ENCODE measurements at places on chromosomes 12 and 14.
A peak's percentile ranks its signal among the peaks of the same experiment; 100 is the strongest.

DNA sequence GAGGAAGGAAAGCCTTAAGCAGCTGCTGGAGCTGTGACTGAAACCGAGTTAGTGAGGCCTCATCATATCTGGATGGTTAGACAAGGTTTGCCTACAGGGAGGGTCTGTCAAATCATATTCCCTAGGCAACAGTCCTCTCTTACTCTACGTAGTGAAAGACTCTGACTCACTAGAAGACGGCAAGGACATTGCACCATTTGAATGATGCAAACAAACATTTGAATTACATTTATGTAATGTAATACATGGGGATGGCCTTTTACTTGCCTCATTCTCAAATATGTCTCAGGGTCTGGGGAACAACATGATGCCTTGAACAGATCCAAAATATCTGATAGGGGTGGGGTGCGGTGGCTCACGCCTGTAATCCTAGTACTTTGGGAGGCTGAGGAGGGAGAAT is 29.8 kb upstream of the STRAP start:
- no peak for DNase-seq

DNA sequence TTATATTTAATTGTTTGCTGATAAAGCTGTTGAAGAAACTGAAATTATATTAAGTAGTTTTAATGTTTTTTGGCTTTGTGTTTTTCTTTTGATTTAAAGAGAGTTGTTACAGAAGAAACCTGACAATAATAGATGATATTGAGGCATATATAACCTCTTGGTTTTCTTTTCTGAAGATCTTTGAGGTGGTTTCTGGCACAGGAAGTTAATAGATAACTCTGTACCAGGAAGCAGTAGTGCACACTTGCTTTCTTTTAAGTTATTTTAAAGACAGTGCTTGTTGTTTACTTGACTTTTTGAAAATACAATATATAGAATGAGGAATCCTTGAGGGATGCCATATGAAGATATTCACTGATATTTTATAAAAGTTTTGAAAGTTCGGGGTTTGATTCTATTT is 209.0 kb upstream of the FBXO33 start:
- no peak for DNase-seq

- no peak for DNase-seq
Measured at GRCh38 chr12:39804898-39805297, 185.3 kb upstream of the ABCD2 start.

DNA sequence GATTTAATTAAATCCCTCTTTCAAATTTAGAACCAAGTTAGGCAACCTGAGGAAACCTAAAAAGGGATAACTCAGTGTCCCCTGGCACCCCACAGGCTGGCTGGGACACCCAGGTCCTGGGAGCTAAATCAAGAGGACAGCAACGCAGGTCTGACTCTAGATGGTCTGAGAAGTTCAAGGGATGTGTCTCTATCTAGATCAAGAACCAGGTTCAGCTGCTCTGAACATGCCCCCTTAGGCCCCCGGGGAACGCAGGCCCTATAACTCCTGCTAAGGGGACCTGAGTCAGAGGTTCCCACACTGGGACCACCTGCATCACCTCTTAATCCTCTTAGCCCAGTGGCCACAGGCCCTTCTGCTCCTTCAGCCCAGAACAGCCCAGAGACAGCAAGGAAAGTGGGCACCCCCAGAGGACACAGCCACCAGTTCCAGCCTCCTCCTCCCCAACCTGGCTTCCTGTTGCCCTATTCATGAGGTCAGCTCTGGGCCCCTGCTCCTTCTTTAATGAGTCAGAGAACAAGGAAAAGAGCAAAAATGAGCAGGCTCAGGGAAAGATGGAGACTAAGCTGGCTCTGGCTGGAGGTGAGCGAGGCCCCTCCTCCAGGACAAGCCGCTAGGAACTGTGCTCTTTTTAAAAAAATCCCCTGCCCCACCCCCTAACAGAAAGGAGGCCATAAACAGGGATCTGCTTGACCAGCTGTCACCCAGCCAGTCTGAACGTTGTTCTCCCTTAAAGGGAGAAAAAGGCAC is 10.8 kb downstream of the PITPNM2 start:
- DNase-seq, result no peak

GRCh38 chr14:91870001-91870400 is 2.7 kb upstream of the TC2N start:
- DNase-seq, result no peak

DNA sequence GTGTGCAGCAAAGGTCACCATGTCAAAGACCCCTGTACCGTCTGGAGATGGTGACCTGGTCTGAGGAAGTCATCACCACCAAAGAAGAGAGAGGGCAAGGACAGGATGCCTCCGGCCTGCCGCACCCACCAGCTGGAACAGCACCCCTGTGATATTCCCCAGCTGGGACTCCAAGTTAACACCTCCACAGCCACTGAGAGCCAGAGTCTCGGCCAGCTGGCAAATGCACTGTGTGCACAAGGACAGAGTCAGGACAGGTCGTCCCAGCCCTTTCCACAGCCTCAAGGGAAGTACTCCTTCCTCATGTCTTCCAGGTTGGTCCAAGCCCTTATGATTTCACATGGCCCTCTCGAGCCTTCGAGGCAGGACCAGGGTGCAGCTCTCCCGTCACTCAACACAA is 19.3 kb upstream of the FKBP4 start:
- DNase-seq, result no peak

- DNase-seq, result no peak
Measured at GRCh38 chr12:1050059-1050707, 59.2 kb downstream of the ERC1 start.

- DNase-seq, result no peak
Measured at GRCh38 chr14:99612738-99613330, 8.8 kb upstream of the CCDC85C start.

DNA sequence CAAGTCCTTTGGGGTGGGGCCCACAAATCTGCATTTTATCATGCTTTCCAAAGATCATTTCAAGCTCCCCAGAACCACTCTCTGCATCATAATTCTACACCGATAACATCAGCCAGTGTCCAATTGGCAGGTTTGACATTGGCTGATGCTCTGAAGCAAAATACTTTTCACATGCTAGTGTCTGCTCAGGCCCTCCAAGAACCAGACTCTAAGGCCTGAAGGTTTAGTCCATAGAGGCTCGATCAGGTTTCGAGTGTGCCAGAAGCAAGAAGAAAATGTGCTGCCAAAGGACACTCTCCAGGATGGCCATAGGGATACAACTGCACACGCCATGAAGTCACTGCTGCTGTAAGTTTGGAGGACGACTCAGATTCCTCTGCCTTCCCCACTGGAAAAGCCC is 280.3 kb downstream of the KSR2 start:
- DNase-seq, result no peak

DNA sequence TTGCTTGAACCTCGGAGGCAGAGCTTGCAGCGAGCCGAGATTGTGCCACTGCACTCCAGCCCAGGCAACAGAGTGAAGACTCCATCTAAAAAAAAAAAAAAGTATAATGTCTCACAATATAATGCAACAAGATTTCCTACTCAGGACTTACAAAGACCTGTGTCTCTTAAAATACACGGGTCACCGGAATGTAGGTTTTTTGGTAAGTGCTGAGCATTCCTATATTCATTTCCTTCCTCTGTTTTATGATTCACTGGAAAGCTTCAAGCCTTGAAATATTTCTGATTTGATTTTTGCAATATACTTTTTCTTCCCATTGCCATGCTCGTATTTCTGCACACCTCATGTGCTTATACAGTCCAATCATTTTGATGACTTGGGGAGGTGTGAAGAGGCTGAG is 245.8 kb downstream of the FBXL14 start:
- DNase-seq, result no peak

DNA sequence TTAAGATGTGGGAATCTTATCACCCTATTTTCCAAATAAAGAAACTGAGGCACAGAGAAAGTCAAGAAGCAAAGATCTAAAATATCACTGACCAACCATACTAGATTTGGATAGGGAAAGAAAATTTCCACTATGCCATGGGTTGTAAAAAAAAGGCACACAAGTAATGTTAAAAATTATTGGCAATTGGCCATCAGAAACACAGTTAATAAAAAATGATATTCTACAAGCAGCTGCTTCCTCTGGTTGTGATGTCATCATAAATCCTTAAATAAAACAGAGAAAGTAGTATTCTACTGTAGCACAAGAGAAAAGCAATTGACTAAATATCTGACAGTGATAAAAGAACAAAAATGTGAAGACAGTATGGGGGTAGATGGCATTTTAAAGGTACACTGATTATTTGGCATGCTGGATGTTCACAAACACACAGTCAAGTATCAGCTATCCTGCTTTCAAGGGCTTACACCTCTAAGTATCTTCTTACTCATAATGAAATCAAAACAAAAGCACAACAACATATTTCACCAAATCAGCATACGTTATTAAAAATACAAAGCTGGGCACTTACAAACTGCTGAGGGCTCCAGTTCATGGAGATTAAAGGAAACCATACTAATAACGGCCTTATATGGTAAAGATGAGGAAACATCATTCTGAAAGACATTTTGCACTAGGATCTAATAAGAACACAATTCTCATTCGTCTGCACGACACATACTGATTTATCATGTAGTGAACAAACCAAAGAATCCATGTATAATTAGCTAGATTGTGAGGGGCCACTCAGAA is 45.7 kb downstream of the CORO1C start:
- DNase-seq, result no peak

- DNase-seq, result peak; percentile 31
Measured at GRCh38 chr14:105414456-105415371, 4.9 kb upstream of the MTA1 start.

DNA sequence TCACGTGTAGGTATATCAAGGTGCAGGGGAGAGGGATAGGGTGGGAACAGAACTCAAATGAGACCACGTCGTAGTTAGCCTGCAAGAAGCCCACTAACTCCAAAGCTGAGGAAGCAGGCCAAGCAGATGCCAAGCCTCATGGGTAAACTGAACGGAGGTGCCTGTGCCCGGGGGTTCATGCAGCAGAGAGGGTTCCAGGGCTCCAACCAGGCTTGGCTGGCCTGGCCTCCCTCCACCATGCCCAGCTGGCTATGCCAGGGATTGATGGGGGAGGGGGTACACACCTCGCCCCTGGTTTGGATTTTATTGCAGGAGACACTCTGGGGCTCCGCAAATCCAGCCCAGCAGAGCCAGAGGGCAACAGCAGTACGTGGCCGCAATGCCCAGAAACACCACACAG is 27.3 kb downstream of the PXN start:
- no peak for DNase-seq

DNA sequence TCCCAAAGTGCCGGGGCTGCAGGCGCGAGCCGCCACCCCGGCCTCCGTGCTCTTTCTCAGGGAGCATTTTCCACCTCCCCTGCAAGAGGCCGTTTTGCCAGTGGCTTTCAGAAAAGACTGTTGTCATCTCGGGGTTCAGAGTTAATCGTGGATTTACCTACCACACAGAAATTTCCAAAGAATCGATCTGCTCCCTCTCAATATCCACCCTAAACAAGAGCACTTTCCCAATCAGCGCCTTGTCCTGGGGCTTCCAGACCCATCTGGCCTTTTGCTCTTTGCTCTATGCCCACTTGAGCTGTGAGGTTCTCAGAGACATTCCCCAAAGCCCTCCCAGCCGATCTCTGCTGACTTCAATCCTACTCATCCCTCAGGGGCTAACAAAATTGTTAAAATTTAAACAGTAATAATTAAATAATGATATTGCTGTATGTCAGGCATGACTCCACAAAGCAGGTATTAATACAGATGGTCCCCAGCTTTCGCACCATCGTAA is 86.6 kb downstream of the NINJ2 start:
- DNase-seq, result no peak

- no peak for DNase-seq
Measured at GRCh38 chr14:92105073-92105892, 1.1 kb downstream of the ATXN3 start.

GRCh38 chr12:57896434-57897201 is 44.7 kb upstream of the ATP23 start:
- no peak for DNase-seq

GRCh38 chr14:39768589-39768988 is 336.4 kb upstream of the FBXO33 start:
- DNase-seq, result no peak

GRCh38 chr12:124524231-124524925 is 43.0 kb downstream of the NCOR2 start:
- DNase-seq, result no peak

- DNase-seq, result peak; percentile 7
Measured at GRCh38 chr12:22543246-22544037, 900 bp downstream of the C2CD5 start.

- no peak for DNase-seq
Measured at GRCh38 chr12:126847005-126847629, 1419.9 kb upstream of the TMEM132C start.

- DNase-seq, result no peak
Measured at GRCh38 chr12:49000346-49000745, 1.2 kb upstream of the DDN start.

DNA sequence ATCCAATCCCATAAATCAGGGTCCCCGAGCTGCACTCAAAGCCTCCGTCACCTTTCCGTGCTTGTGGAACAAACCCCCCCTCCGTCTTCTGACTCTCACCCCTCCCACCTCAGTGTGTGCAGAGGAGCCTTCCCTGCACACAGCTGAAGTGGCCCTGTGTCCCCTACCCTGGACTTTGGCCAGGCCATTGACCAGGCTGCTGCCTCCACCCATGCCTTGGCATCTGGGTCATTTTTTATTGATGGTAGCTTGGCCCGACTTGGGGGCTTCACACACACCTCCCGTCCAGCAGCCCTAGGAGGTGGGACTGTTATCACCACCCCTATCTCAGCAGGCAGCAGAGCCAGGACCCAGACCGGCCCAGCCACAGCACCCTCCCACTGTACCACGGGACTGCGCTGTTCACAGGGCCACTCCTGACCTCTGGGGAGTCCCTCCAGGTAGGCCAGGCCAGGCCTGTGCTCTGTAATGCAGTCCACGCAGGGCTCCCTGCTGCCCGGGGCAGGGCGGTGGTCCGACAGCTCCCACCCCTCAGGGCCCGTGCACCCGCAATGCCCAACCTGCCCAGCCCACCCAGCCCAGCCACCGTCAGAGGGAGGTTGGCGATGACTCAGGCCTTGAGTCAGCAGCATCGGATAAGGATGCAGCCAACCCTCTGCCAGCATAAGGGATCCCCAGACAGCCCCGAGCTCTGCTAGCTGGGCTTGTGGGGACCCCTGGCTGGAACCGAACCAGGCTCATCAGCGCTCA is 9.2 kb upstream of the INF2 start:
- no peak for DNase-seq

- no peak for DNase-seq
Measured at GRCh38 chr14:100618318-100618693, 31.1 kb upstream of the BEGAIN start.

GRCh38 chr12:65895759-65896656 is 71.7 kb downstream of the HMGA2 start:
- DNase-seq, result no peak

GRCh38 chr14:77023001-77023996 is 5.2 kb downstream of the IRF2BPL start:
- no peak for DNase-seq
